ENCODE measurements at places on chromosomes 5 and 9.

GRCh38 chr5:88235346-88235745 is 33.3 kb downstream of the TMEM161B start:
- no peak overlapping the region for H3K27ac ChIP-seq
- H3K36me3 ChIP-seq: no peaks in the 10 kb centered on the region
- H3K27me3 ChIP-seq: no peaks in the 10 kb centered on the region

DNA sequence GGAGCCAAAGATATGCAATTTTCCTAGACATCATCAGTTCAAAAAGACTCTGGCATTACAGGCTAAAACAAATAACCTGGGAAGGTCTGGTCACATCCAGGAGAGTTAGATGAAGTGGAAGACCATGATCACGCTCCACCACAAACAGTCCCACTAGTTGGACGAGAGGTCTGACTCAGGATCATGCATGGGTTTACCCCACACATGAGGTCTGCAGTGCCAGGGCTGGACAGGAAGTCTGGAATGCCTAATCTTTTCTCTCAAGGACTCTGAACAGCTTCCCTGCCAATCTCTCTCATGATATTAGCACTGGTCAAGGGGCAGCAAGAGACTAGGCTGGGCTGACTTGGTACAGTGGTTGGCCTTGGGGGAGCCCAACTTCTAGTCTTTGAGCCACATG is 7.1 kb downstream of the PRUNE2 start:
- no peaks in the 10 kb centered on the region for H3K36me3 ChIP-seq
- no peak overlapping the region for H3K27ac ChIP-seq
- peaks cover 65% of the 10 kb centered on the region for H3K27me3 ChIP-seq
- DNase-seq: no peak
- no peaks in the 10 kb centered on the region for H3K4me1 ChIP-seq

DNA sequence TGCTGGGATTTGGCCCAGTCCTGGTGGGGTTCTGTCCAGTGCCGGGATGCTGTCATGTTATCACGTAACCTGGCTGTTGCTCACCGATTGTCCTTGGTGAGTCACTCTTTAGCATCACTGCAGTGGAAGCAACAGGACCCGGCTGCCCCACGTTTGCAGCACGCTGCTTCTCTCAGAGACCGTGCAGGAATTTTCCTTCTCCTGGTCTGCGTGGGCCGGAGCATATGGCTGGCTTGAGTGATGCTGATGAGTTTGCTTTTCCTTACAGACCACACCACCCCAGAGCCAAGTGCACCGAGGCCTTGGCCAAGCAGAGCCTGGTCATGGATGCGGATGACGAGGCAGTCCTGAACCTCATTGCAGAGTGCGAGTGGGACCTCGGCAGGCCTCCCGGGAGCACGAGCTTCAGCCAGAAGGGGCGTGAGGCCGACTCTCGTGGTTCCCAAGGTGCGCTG is 21.4 kb downstream of the CEP72 start:
- no peaks in the 10 kb centered on the region for H3K4me1 ChIP-seq
- no peaks in the 10 kb centered on the region for H3K27me3 ChIP-seq
- no peak for DNase-seq

- H3K4me1 ChIP-seq: no peaks in the 10 kb centered on the region
- no peaks in the 10 kb centered on the region for H3K27me3 ChIP-seq
- DNase-seq: no peak
- no peak overlapping the region for H3K4me3 ChIP-seq
- H3K27ac ChIP-seq: no peak overlapping the region
- H3K36me3 ChIP-seq: peaks cover 5% of the 10 kb centered on the region
Measured at GRCh38 chr9:93651521-93651950, 75.2 kb downstream of the PHF2 start.

- H3K36me3 ChIP-seq: no peaks in the 10 kb centered on the region
- H3K4me3 ChIP-seq: no peak overlapping the region
- no peak overlapping the region for H3K27ac ChIP-seq
- H3K27me3 ChIP-seq: no peaks in the 10 kb centered on the region
Measured at GRCh38 chr5:105680858-105681475, 1989.8 kb downstream of the EFNA5 start.

- peaks cover 30% of the 10 kb centered on the region for H3K4me1 ChIP-seq
- DNase-seq: no peak
- no peaks in the 10 kb centered on the region for H3K36me3 ChIP-seq
Measured at GRCh38 chr5:82168294-82168693, 109.9 kb downstream of the RPS23 start.

DNA sequence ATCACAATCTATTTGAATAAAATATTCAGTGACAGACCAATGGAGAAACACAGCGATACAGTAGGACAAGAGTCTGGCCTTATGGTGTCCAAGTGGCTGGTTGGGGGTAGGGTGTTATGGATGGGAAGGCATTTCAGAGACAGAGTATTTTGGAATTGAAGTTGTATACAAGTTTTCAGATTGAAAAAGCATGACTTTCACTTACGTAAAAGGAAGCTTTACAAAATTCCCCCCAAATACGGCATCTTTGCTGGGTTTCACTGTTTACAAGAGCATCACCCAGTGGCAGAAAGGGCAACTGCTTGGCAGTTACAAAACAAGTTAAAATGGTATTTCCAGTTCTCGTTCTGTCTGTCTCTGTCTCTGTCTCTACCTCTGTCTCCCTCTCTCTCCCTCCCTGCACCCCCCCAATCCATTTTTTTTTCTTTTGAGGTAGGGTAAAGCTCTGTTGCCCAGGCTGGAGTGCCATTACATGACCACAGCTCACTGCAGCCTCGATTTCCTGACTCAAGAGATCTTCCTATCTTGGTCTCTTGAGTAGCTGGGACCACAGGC is 86.2 kb downstream of the PTPN3 start:
- DNase-seq: no peak
- peaks cover 19% of the 10 kb centered on the region for H3K36me3 ChIP-seq
- H3K27ac ChIP-seq: no peak overlapping the region
- H3K27me3 ChIP-seq: no peaks in the 10 kb centered on the region

- peaks cover 33% of the 10 kb centered on the region for H3K27me3 ChIP-seq
- H3K4me1 ChIP-seq: no peaks in the 10 kb centered on the region
- H3K27ac ChIP-seq: no peak overlapping the region
- no peak overlapping the region for H3K4me3 ChIP-seq
- no peaks in the 10 kb centered on the region for H3K36me3 ChIP-seq
- DNase-seq: no peak
Measured at GRCh38 chr9:134494905-134495304, 146.7 kb upstream of the COL5A1 start.

DNA sequence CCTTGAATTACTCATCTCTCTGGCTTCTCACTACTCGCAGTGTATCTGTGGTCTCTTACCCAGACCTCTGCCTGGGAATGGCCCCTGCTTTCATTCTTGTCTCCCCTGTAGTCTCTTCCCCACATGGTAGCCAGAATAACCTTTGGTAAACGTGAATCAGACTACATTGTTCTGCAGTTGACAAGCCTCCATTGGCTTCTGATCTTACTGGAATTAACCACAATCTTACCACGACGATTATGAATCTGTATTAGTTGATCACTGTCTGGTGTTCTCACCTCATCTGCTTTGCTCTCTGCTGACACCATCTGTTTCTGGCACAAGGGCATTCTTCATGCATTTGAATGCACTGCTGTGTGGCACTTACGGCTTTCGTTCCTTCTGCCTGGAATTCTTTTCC is 781.2 kb downstream of the MTRR start:
- no peaks in the 10 kb centered on the region for H3K27me3 ChIP-seq
- H3K27ac ChIP-seq: no peak overlapping the region
- H3K36me3 ChIP-seq: peaks cover 5% of the 10 kb centered on the region
- no peak for DNase-seq
- no peaks in the 10 kb centered on the region for H3K4me1 ChIP-seq

GRCh38 chr5:68041293-68041692 is 174.3 kb upstream of the PIK3R1 start:
- peaks cover 4% of the 10 kb centered on the region for H3K4me1 ChIP-seq
- no peak overlapping the region for H3K4me3 ChIP-seq
- no peak overlapping the region for H3K27ac ChIP-seq

- no peaks in the 10 kb centered on the region for H3K27me3 ChIP-seq
- no peak overlapping the region for H3K27ac ChIP-seq
- no peak for DNase-seq
Measured at GRCh38 chr9:125479846-125480615, 218.4 kb downstream of the GAPVD1 start.

DNA sequence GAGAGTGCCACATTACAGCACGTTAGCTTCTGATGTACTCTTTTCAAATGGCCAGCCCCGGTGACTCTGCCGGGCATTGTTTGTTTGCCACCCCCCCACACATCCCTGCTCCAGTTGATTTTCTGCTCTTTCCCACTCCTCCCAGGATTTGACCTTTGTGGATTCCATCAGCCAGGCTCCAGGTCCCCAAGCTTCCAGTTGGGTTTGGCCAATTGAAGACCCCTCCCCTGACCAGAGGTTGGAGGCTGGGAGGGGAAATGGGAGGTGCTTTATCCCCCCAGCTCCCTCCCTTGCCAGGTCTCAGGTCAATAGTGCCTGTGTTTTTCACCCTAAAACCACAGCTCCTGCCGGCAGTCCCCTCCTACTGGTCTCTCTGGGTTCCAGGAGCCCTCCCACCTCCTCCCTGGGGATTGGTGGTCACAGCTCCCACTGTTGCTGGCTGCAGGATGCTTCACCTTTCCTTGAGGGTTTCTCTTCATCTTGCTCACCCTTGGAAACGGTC is 34.9 kb downstream of the IRF1 start:
- no peak for DNase-seq
- no peaks in the 10 kb centered on the region for H3K27me3 ChIP-seq
- H3K4me3 ChIP-seq: no peak overlapping the region

GRCh38 chr5:117590944-117591343 is 1016.3 kb upstream of the SEMA6A start:
- no peaks in the 10 kb centered on the region for H3K27me3 ChIP-seq
- peak; percentile 17 for DNase-seq
- H3K4me1 ChIP-seq: no peaks in the 10 kb centered on the region
- H3K27ac ChIP-seq: no peak overlapping the region

DNA sequence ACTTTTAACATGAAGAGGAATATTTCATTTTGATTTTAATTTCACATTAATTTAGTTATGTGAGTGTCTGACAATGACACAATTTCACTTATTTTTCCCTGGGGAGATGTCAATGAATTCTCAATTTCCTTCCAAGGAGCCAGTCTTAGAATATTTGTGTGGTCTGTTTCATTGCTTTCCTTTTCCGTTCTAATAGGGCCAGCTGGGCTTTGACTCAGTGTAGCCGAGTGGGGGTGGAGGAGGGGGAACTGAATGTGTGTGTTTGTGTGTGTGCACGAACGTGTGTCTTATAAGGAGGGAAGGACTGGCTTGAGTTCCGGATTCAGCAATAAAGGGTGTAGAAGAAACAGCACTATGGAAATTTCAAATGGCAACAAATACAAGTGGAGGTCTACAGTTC is 100.0 kb downstream of the BASP1 start:
- peaks cover 20% of the 10 kb centered on the region for H3K4me1 ChIP-seq
- no peak overlapping the region for H3K27ac ChIP-seq
- H3K36me3 ChIP-seq: no peaks in the 10 kb centered on the region
- no peak for DNase-seq

DNA sequence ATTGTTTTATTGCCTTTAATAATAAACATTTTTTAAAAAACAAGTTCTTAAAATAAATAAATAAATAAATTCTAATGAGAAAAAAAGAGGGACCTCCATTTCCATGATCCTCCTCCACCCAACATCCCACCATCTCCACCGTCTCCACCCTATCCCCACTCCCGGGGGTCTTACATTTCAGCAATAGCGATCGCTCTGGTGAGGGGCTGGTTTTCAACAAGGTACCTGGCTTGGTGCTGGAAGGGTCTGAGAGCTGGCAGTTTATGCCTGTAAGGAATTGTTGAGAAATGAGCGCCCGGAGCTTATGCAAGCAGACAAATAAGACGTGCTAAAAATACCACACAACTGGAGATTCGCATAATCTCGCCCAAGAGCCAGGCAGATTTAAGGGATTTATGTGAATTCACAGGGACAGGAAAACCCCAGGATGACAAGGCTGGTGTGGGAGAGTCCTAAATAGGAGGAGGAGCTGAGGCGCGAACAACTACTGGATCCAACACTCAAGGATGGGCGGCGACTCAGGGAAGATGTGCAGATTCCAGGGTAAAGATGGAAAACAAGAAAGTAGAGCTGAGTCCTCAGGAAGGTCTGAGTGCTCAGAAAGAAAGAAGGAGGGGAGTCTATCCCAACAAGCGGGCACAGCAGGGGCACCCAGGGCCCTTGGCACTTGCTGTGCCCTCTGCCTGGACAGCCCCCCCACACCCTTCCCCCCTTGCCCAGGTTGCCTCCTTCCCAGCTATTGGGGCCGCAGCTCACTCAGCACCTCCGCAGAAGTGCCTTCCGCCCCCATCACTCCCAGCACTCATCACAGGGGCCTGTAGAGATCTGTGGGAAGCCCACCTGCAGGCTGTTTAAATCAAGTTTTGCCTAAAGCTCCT is 27.0 kb downstream of the TRIM14 start:
- peaks cover 2% of the 10 kb centered on the region for H3K4me1 ChIP-seq
- no peak for DNase-seq
- no peaks in the 10 kb centered on the region for H3K27me3 ChIP-seq
- no peak overlapping the region for H3K27ac ChIP-seq
- peaks cover 34% of the 10 kb centered on the region for H3K36me3 ChIP-seq

GRCh38 chr9:87795178-87795577 is 69.3 kb downstream of the CTSL start:
- H3K4me3 ChIP-seq: no peak overlapping the region
- H3K27ac ChIP-seq: no peak overlapping the region
